Airway epithelial cell (primary cell): ENCODE measurements at places on chromosomes 3 and 15. TPM values are rescaled to one million over a fixed set of nuclear protein-coding genes. Genes with fewer than 3 reads are reported as not detected.

SPSB4 gene
- 0.07 TPM in 1 of 2 replicates, not detected in the other for total RNA-seq

PLCH1 gene
- total RNA-seq = 0.23 and 0.49 TPM in 2 replicates

KLHL25 gene
- total RNA-seq = 5.2 and 7.1 TPM in 2 replicates

BCHE gene
- 0.65 and 0.92 TPM in 2 replicates for total RNA-seq

PSMD2 gene
- total RNA-seq = 478 and 595 TPM in 2 replicates

GPR171 gene
- not detected in 2 replicates for total RNA-seq

MED12L gene
- 0.05 and 0.07 TPM in 2 replicates for total RNA-seq

GOLGA6B gene
- total RNA-seq = not detected in 2 replicates

TIGIT gene
- not detected in 2 replicates for total RNA-seq

ST8SIA2 gene
- total RNA-seq = not detected in 2 replicates

GRK7 gene
- 0.07 TPM in 1 of 2 replicates, not detected in the other for total RNA-seq

ZNF445 gene
- total RNA-seq = 3.0 and 3.5 TPM in 2 replicates

CYP1A1 gene
- total RNA-seq = 8.0 and 10.3 TPM in 2 replicates

IL20RB gene
- 46.2 and 56.7 TPM in 2 replicates for total RNA-seq

UCN2 gene
- total RNA-seq = 14.4 and 15.2 TPM in 2 replicates

CD200 gene
- not detected in 2 replicates for total RNA-seq

CCRL2 gene
- total RNA-seq = not detected in 2 replicates

COL7A1 gene
- total RNA-seq = 294 and 341 TPM in 2 replicates

C3orf20 gene
- total RNA-seq = not detected in 2 replicates

ARPP21 gene
- total RNA-seq = not detected in 2 replicates
